Posterior cingulate gyrus (tissue), 11 donors: ENCODE measurements at places on chromosomes 6 and 20.

DNA sequence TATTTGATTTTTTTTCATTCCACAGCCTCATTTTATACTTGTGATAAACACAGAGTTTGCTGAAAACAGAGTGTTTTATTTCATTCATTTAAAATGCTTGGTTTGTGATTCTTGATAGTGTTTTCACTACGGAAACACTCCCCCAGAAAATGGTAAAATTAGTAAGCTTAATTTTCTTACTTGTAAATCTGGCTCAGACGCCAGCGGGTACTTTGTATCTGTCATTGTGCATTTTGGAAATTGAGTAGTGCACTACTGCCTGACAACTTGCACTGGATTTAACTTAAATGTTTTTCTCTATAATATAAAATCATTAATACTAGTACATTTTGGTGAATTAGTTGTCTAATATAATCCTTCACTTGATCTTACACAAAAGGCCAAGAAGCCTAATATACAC is 37.0 kb upstream of the HINT3 start:
- no peak for DNase-seq

DNA sequence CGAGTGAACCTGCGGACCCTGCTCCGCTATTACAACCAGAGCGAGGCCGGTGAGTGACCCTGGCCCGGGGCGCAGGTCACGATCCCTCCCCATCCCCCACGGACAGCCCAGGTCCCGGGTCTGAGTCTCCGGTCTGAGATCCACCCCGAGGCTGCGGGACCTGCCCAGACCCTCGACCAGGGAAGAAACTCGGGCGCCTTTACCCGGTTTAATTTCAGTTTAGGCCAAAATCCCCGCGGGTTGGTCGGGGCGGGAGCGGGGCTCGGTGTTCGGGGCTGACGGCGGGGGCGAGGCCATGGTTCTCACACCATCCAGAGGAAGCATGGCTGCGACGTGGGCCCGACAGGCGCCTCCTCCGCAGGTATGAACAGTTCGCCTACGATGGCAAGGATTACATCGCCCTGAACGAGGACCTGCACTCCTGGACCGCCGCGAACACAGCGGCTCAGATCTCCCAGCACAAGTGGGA is 46.9 kb upstream of the TRIM26 start:
- no peak for DNase-seq

DNA sequence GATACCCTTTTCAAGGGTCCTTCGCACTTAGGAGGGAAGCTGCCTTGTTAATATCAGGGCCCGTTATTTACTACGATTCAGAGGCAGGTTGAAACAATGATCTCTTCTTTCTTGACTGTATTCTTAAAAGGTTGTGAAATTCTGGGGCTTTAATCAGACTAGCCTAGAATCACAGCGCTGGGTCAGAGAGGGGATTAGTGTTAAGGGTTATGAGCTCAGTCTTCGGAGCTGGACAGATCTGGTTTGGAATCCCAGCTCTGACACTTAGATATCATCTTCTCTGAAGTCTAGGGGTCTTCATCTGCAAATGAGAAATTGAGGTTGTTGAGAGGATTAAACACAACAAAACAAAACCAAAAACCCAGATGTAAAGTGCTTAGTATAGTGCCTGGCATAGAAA is 77.4 kb downstream of the CD83 start:
- no peak for DNase-seq

GRCh38 chr6:18262702-18263417 is 1.5 kb downstream of the DEK start:
- no peak for DNase-seq

DNA sequence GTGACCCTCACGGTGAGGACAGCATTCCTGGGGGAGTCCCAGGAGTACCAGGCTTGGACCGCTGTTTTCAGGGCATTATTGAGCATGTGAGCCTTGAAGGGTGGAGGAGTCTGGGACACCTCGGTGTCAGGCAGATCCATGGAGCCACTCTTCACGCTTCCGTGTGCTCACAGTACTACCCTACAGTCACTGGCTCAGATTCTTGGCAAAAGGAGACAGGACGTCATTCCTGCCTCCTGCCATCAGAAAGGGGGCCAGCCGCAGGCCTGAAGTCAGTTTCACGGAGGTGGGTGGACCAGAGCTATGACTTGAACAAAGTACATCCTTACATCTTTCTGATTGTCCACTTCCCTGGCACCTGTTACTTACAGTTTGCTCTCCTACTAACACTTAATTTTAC is 88.9 kb upstream of the CD83 start:
- DNase-seq: no peak
